ENCODE measurements at places on chromosomes 12 and 14.

- no peak for DNase-seq
These were observed 158.1 kb downstream of the FLRT2 start for GRCh38 chr14:85688006-85688405.

DNA sequence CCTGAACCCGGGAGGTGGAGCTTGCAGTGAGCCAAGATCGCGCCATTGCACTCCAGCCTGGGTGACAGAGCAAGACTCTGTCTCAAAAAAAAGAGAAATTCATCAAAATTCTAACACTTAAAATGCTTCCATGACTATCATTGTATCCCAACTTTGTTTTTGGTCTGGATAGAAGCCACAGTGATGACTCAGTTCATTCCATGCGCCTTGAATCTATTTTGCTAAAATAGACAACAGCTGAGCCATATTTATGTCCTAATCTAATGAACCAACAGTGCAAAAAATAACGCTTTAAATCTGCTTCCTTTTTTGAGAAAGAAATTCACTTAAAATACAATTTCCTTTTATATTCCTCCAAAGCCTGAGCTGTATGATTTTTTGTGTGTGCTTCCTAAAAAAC is 23.2 kb upstream of the BICD1 start:
- no peak for DNase-seq

GRCh38 chr12:53495903-53496751 is 3.1 kb downstream of the MAP3K12 start:
- no peak for DNase-seq

DNA sequence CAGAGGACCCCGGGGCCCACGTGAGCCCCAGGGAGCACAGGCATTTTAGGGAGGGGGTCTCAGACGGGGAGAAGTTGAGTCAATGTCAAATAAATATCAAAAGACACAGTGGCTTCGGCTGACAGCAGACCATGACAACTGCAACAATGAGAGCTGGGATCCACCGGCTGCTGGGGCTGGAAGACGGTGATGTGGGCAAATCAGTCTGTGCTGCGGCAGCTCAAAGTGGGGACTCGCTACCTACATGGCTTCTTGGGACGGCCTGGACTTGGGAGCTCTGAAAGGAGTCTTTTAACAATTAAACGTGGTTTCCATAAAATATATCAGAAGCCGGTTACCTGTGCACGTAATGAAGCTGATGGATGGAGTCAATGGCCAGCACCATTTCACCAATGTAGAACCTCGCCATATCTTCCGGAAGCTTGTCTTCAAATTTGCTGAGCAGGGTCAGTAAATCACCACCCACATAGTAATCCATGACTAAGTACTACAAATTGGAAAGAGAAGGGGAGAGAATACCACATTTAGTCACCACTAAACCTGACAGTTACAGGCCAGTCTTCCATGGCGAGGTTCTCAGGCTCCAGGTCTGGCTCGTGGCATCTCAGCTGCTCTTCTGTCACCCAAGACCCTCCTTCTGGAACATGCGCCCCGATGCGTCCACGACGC is 58.0 kb downstream of the CDC42BPB start:
- no peak for DNase-seq

DNA sequence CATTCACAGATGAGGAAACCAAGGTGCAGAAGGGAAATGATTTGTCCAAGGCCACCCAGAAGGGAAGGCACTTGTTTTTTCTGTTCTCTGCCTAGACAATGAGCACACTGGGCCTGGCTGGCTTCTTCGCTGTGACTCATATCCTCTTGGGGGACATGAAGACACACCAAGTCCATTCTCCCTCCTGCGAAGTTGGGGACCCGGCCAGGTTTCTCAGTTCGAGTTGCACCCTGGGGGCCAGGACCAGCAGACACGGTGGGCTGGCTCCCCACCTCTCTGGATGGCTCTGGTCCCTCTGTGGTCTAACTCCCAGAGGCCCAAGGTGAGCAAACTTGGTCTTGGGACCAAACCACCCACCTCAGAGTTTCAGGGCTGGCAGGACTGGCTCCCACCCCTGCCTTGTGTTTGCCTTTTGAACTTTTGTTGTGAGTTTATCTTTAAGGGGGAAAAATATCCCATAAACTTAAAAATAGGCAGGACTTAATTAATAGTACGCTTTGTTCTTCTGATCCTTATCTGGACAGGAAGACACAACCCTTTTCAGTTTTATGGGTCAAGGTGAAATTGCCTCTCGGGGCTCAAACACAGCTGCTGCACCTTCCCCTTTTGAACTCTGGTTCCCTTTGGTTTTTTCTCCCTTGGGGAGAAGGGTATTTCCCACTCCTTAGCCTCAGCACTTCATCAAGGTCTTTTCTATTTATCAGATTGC is 9.0 kb upstream of the MLEC start:
- no peak for DNase-seq

DNA sequence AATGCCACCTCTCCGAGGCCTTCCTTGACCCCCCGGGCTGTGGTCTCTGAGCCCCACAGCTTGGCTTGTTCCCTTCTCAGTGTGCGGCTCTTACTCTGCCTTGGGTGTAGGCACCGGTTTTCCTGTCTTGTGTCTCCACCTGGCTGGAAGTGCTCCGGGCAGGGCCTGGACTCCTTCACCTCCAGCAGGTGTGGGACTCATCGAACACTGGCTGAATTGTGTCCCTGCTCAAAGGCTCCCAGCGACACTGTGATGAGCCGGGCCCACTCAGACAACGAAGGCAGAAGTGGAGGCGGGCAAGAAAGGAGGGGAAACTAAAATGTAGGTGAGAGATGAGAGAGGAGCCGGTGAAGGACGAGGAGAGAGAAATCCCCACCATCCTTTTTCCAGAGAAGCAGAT is 18.0 kb downstream of the TMEM63C start:
- DNase-seq: no peak

GRCh38 chr12:121894633-121895032 is 6.0 kb downstream of the PSMD9 start:
- no peak for DNase-seq

- DNase-seq: no peak
These were observed 215.6 kb downstream of the TTC8 start for GRCh38 chr14:89040080-89040459.

GRCh38 chr14:68520637-68521556 is 272.0 kb downstream of the ZFP36L1 start:
- peak; percentile 35 for DNase-seq

DNA sequence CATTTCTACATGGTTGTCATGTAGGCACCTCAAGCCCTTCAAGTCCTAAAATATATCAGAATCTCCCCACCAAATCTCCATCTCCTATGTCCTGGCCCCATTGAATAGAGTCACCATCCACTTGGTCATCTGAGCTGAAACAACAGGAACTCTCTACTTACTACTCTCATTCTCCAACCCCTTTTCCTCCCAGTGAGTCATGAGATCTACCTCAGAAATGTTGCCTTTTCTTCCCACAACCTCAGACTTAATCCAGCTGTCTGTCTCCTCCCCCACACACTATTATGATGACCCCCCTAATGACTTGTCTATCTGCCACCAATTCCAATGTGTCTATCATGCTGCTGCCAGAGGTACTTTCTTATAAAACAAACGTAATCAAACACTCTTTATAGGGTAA is 72.3 kb upstream of the TMEM263 start:
- no peak for DNase-seq

DNA sequence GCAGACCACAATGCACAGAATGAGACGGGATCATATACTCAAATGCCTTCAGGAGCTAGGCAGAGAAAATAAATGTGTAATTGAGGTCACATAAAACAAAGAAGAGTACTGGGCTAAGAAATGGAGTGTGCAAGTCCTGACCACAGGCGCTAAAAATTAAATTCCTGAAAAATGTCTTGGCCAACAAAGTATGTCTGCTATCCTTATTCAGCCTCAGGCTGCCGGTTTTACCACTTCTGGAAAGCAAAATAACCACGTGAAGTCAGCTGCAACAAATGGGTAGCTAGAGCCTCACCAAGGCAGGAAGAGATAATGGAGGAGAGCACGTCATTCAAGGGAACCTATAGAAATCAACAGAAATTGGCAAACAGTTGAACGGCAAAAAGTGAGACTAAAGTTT is 3.1 kb downstream of the PYGL start:
- DNase-seq: no peak

- DNase-seq: no peak
These were observed 121.3 kb downstream of the TBX3 start for GRCh38 chr12:114562654-114563053.

DNA sequence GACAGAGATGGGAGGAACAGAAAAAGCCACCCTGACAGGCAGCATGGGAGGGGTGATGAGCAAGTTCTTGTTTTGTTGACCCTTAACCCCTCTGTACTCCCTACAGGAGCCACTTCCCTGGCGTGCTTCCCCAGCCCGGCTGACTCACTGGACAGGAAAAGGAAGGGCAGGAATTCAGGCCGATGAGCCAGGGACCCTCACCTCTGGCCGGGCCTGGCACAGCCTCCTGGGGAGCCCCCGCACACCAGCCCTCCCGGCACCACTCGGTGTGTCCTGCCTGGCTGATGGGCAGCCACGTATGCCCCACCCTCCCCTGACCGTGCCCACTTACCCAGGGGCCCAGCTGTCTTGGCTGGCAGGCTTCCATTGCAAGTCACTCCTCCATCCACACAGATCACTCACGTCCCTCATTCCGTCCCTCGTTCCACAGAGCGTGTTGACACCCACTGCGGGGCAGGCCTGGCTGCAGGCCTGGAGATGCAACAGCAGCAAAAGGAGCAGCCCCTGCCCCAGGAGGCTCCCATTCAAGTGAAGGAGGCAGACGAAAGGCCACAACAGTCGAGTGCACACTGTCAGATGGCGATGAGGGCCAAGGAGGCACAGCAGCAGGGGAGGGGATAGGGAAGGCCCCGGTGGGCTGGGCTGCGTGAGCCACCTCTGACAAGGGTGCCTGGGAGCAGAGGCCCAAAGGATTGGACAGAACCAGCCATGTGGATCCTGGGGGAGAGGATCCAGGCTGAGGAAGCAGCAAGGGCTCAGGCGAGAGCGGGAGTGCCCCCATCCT is 19.7 kb upstream of the CD9 start:
- DNase-seq: no peak

GRCh38 chr12:113860950-113861349 is 105.2 kb downstream of the RBM19 start:
- no peak for DNase-seq

GRCh38 chr14:61589691-61590581 is 105.4 kb upstream of the HIF1A start:
- no peak for DNase-seq

All from NCI-H187 treated with DMSO at 0.1 percent for 48 hours (cell line).